H1 (cell line): ENCODE measurements at places on chromosomes 3 and 15. TPM values are rescaled to one million over a fixed set of nuclear protein-coding genes. Genes with fewer than 3 reads are reported as not detected.

CCDC54 gene
- not detected in 2 replicates for total RNA-seq

GRCh38 chr15:50531766-50532165 is 14.7 kb downstream of the USP50 start:
- no peaks in the 10 kb centered on the region for H3K36me3 ChIP-seq
- DNase-seq, result no peak

CLDN18 gene
- not detected in 2 replicates for total RNA-seq

- no peaks in the 10 kb centered on the region for H3K27me3 ChIP-seq
- no peak overlapping the region for H3K4me3 ChIP-seq
- H3K4me1 ChIP-seq, result no peaks in the 10 kb centered on the region
- no peak for DNase-seq
These were observed 74.4 kb downstream of the ZIC1 start for GRCh38 chr3:147483578-147483977.
